ENCODE measurements at places on chromosomes 5 and 9.

GRCh38 chr5:160534125-160534524 is 112.5 kb downstream of the PTTG1 start:
- no peak for DNase-seq

DNA sequence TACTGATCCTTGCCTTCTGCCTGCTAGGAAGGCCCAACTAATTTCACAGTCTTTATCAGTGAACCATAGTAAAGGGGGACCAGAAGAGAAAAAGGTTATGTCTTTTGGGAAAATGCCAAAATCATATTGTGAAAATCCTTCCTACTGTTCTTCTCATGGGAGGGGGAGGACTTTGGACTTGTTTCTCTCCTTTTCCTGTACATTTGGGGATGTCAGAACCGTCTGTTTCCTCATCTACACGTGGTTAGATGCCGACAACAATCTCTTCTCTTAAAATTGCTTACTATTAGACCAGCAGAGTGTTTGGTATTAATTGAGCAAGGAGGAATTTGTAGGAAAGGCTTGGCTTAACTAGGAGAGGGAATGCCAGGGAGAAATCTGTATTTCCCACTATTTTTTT is 77.2 kb downstream of the TMC1 start:
- no peak for DNase-seq

- no peak for DNase-seq
Observed at GRCh38 chr9:6931913-6932312, 174.1 kb downstream of the KDM4C start.

- DNase-seq: no peak
Observed at GRCh38 chr5:154395407-154396106, 50.2 kb upstream of the SAP30L start.

GRCh38 chr5:55030220-55030619 is 6.2 kb downstream of the GZMK start:
- DNase-seq: no peak

GRCh38 chr5:159912033-159912800 is 4.1 kb upstream of the ADRA1B start:
- DNase-seq: no peak

DNA sequence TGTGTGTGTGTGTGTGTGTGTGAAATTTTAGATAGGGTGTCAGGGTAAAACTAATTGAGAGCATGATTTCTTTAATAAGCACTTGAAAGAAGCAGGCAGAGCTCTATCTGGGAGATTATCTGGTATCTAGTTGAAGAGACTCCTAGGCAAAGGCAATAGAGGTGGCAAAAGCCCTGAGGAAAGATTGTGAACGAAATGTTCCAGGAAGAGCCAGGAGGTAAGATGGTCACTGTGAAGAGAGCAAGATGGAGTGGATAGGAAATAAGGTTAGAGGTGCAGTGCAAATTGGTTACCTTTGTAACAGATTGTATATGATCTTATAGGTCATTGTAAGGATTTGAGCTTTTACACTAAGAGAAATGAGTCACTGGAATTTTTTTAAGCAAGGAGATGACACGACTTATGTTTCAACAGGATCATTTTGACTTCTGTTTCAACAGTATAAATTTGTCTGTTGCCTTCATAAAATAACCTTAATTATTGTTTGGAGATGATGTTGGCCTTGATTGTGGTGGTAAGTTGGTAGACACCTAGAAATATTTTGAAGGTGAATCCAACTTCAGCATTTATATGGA is 239.6 kb downstream of the PARP8 start:
- no peak for DNase-seq

DNA sequence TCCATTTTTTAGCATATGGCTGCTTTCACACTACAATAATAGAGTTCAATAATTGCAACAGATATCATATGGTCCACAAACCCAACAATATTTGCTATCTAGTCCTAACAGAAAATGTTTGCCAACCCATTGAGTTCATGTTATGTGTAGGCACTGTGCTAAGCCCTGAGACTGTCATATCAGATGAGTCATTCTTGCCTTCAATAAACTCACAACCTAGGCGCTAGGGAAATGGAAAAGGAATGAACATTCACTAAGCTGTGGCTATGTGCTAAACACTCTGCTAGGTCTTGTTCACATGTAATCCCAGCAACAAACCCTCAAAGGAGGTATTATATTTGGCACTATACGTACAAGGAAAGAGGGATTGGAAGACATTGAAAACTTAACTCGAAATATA is 8.4 kb upstream of the TIMD4 start:
- no peak for DNase-seq

- no peak for DNase-seq
Observed at GRCh38 chr9:3662671-3663070, 136.9 kb upstream of the RFX3 start.

DNA sequence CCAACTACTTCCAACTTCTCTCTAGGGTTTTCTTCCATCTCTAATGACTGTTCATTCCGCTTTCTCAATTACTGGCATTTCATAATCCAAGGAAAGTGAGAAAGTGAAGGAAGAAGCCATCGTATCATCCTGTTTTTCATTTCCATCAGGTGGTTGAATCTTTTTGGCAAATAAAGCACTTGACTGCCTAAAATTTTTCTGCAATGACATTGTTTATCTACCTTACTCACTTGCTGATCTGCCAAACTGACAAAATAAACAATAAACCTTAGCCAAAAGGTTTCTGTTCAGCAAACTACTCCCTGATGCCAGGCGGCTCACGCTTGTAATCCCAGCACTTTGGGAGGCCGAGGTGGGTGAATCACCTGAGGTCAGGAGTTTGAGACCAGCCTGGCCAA is 18.4 kb downstream of the FNBP1 start:
- no peak for DNase-seq

GRCh38 chr9:78786794-78787193 is 489.9 kb downstream of the PSAT1 start:
- no peak for DNase-seq

- DNase-seq: no peak
Observed at GRCh38 chr5:148202531-148203203, at the start of gene SPINK6. Gene SPINK6 (plus strand): TSS chr5:148203042. CDS start chr5:148203097, 55 bp downstream.

DNA sequence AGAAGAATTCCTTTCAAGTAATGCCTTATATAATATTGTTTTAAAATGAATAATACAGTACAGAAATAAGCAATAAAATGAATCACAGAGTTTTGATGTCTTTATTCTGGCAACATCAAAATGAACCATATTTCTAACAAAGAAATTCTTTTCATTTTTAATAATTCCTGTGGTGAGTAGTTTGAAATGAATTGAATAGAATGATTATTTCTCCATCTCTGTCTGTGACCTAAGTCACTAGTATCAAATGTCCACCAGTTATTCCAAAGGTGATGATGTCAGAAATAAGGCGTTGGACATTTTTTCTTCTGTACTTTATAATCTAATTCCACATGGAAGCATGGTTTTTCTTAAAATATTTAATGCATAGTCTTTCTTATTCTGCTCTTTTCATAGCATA is 106.2 kb downstream of the ADAMTSL1 start:
- DNase-seq: no peak

GRCh38 chr5:141623186-141623585 is 4.4 kb upstream of the DIAPH1 start:
- no peak for DNase-seq

DNA sequence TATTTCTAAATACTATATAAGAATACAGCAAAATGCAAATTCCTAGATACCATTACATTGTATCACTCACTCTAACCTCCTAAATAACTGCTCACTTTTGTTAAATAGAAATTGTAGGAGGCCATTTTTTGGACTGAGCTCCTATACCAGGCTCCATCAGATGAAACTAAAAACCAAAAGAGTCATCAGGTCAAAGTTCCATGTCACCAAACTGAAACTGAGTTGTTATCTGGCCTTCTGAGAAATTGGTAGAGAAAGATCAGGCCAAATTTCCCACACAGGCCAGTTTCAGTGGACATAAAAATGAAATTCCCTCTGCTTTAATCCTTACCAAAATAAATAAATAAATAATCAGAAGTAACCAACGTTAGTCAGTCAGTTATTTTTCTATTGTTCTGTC is 13.8 kb upstream of the SNX2 start:
- no peak for DNase-seq

DNA sequence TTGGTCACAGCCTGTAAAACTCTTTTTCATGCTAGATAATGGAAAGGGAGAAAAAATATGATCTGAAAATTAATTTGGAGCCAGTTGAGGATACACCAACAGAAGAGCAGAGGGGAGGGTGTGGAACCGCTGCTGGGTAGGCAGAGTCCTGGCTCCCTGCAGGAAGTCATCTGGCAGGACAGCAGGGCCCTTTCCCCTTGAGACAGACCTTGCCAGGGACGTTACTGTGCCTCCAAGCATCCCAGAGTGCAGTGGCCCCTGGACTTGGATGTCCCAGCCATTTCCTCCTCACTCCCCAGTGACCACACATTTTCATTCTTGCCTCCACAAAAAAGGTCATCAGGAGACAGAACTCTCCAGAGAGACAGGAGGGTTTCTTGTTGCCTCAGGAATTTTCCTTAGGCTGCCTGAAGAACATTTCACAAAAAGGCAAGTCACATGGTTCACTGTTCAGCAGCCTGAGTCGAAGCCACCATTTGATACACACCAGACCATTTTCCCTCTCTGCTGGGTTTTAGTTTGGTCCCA is 5.9 kb downstream of the TRPM3 start:
- no peak for DNase-seq

DNA sequence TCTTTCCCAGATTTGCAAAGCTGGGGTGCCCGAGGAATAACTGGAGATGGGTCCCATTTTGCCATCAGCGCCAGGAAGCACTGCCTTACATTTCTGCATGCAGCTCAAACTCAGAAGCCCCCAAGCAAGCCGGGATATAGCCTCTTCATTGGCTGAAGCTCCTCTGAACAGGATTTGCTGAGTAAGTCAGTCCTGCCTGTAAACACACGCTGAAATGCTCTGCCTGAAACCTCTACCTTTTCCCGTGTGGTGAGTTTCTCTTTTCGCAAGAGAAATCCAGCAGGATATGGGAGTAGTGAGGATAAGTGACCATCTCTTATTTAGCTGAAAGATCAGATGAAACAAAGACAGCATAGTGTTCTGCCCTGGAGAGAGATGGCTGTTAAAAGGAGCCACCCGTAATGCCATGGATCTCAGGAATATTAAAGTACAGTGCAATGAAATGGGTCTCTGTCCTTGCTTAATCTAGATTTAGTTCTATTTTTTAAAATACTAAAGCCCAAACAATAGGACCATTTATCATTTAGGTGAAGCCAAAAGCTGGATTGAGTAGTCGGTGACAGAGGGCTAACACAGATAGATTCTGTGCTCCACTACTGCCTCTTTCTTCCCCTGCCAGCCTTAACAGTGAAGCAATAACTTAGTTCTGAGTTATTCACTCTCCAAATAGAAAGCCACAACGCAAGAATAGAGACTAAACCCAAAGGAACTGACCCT is 177.5 kb upstream of the PPP2R2B start:
- DNase-seq: no peak

DNA sequence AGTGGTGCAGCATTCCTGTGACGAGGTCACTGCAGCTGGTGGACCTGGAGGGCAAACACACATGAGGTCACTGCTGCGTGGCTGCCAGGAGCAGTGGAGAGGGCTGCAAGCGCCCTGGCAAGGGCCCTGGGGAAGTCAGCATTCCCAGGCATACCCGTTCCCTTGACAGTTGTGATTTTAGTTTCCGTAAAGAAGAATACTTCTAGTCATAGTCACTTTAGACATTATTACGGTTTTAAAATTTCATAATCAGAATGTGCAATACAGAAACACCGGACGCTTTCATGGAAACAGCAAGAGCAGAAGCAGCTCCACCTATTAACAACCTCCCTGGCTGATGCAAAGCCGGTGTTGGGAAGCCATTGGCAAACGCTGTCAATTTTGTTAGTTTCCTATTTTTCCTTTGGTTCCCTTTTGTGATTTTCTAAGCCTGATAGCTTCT is 129.8 kb downstream of the GADD45G start:
- no peak for DNase-seq

DNA sequence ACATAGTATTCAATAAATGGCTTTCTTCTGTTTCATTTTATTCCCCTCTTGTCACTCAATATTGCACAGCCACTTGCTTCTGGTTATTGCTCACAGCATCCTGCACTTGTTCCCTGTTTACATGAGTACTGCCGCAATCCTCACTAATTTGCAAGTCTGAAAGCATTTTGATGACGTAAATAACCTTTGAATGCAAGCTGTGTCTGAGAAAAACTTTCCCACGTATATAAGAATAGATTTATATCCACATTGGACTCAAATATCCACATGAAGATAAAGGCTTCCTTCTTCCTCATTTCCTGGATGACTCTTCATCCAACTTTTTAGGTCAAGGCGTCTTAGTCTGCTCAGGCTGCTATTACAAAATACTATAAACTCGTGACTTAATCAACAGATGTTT is 88.2 kb upstream of the DAP start:
- DNase-seq: no peak

DNA sequence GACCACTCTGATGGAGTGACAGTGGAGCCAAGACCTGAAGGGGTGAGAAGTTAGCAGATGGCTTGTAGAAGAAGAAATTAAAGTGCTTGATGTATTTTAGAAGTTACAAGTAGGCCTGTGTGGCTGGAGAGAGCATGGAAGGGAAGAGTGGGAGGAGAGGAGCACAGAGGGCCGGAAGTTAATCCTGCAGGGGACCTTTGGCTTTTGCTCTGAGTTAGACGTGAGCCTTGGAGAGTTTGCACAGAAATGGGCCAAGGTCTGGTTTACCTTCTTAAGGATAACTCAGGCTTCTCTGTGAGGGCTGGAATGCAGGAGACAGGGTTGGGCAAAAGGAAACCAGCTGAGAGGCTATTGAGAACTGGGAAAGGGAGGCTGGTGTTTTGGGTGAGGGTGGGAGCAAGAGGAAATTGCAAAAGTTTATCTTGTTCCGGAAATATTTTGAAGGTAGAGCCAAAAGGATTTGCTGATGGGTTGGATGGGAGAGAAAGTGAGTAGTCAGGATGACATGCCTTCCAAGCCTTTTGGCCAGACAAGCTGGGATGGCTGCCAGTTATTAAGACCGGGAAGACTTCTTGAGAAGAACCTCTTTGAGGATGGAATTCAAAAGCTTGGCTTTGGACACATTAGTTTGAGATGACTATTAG is 17.5 kb upstream of the F2RL1 start:
- DNase-seq: no peak

GRCh38 chr5:51890435-51891116 is 507.3 kb downstream of the ISL1 start:
- DNase-seq: no peak
